ENCODE measurements at places on chromosomes 5 and 9.

GRCh38 chr5:74422671-74423070 lies 217.9 kb downstream of the ENC1 start:
- DNase-seq = no peak

DNA sequence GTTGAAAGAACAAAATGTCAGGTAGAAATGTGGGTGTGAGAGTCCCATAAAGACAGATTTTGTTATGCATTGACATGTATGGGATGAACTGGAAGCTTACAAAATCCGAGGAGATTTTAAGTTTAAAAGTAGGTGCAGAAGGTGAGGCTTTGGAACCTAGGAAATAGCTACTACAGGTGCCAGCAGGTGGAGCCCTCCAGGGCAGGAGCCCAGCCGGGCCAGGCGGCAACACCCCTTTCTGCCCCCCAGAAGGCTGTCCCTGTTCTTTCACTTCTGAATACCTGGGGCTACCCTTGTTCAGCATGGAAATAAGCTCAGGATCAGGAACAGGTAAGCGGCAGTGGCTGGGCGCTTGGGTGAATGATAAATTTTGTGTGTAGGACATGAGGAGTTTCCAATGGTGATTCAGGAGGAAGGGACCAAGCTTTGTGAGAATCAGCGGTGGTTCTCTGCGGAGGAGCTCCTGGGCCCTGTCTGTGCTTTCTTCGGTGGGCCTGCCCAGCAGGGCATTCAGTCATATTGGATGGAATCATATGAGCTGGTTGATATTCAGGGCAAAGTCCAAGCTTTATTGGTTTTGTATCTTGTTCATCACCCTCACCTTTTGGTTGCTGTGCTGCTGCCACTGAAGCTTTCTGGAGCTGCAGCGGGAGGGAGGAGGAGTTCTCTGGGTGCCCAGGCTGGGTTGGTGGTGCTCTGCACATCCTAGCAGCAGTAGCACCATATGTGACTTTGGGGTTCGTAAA lies 12.3 kb downstream of the PCBD2 start:
- DNase-seq = no peak

DNA sequence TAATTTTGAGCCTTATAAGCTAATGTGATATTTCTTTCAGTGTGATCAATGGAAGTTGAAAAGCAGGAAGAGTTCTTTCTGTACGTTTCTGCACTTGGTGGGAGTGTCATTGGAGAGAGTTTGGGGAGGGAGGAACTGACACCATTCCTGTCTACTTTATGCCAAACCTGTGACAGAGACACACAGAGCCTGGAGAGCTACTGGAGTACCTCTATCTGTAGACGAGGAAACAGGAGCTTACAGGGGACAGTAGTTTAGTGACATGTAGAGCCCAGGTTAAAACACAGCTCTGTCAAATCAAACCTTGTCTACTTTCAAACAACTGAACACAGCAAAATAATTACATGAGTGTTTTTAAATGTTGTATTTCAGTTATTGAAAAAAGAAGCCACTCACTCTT lies 103.6 kb downstream of the PDE4D start:
- DNase-seq = no peak

DNA sequence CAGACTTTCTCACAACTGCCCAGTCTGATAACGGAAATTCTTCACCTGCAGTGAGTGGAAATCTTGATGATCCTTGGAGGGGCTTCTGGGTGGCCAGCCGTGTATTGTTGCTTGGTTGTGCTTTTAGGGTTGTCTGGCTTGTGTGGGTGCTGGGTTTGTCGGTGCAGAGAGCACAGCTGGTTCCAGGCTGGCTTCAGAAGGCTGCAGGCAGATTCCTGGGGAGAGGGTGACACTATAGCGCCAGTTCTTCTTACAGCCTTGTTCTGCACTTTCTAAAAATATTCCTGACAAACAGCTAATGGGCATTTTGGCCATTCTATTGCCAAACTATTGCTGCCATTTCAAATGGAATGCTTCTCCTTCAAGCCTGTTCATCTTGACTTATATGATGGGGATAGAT lies 99.3 kb downstream of the PDZD2 start:
- DNase-seq = no peak

GRCh38 chr5:52893863-52894262 lies 95.3 kb upstream of the ITGA2 start:
- DNase-seq = no peak

DNA sequence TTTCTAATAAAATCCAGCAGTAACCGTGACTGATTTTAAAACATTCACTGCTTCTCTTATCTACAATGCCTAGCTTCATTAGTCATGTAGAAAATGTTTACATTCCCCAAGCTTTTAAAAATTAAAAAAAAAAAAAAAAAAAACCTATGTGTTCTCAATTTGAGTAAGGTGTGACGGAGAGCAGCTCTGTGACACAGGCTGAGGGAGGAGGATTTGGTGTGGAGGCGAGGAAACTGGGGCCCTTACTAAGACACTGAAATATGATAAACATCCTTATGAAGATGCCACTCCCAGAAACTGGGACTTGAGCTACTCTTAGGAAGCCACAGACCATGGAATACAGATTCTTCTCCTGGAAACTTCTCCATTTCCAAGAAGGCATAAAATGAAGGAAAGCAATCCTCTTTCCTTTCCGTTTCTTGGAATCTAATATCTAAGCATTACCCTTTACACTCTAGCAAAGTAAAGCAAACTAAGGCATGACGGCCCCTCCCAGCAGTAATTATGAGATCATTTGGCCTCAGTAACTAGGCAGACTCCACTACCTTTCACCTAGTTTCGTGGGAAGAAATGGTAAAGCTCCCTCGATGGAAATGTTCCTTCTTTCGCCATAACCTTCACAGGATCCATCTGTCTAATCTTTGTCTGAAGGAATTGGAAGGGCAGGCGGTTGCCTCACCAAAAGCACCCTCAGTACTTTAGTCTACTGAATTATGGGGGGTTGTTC lies 23.5 kb downstream of the GRAMD2B start:
- peak; percentile 18 for DNase-seq

DNA sequence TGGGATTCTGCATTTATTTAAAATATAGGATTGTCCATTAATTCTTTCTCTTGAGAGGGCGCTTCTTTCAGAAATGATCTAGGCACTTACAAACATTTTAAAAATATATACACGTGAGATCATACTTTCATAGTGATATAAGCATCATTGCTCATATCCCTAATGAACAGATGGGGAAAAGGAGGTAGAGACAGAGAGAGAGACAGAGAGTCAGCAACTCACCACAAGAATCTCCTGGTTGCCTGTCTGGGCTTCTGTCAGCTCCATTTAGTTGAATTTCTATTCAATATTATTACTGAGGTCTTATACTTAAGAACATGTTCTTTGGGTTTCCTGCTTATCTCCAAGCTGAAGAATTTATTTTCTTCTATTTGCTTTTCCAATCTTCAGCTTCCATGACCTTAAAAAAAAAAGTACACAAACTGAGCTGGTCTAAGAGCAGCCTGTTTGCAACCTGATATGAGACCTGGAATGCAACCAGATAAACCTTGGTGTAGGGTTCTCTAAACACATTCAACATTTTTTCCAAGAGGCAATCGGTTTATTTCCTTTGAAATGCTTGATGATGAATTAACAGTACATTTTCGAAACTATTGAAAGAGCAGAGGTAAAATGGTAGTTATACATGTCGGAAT lies 51.6 kb upstream of the LIFR start:
- no peak for DNase-seq

- DNase-seq = no peak
Observed at GRCh38 chr9:107180206-107180605, 102.9 kb upstream of the RAD23B start.

- DNase-seq = peak; percentile 85
Observed at GRCh38 chr9:136545965-136546696, at the start of gene NOTCH1. Gene NOTCH1 (minus strand): TSS chr9:136546048. CDS start chr9:136545786, 262 bp downstream.

DNA sequence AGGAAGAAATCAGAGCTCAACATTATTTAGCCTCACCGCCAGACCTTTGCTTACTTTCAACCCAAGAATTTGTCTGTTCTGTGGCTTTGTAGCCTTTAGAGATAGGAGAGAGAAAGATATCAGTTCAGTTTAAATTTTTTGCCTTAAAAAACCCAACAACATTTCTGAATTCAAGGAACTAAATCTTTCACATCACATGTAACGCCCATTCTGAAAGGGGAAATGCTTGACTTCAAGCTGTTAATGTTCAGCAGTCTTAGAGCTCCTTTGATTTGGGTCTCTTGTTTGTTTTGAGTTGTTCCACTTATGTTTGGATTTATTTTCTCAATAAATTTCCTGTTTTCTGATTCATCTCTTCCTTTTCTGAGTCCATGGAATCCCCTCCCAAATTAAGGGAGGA lies 294.5 kb downstream of the ARHGAP26 start:
- no peak for DNase-seq

GRCh38 chr9:135156525-135157510 lies 69.3 kb downstream of the OLFM1 start:
- DNase-seq = no peak

- no peak for DNase-seq
Observed at GRCh38 chr5:168833383-168833782, 254.2 kb upstream of the PANK3 start.

- no peak for DNase-seq
Observed at GRCh38 chr9:72132052-72132451, 17.2 kb upstream of the GDA start.

DNA sequence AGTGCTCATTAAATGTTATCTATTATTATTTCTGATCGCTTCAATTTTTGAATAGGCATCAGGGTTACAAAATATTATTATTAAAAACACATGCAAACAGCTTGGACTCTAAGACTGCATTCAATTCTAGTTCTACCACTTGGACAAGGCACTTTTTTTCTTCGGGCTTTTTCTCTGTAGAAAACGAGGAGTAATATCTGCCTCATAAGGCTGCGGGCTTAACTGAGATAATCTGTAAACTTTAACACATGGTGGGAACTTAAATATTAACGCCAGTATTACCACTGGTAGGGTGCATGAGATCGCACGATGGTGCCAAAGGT lies 511 bp upstream of the SPDL1 start:
- no peak for DNase-seq

DNA sequence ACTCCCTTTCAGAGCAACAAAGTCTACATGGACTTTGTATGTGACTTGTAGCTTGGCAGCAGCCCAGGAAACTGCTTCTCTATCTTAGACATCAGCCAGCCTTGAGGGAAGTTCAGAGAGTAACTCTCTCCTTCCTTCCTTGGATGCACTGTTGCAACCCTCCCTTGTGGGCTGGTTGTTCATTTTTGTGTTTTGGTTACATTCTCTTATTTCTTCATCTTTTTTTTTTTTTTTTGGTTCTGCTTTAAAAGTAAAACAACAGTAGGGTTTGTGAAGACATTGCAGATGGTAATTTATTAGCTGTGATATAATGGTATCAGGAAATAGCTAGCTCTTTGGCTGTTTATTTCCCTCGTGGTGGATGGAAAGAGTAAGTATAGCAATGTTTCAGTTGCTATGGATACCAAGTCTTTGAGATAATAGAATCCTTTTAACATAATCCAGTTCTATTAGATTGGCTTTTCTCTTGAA lies 97.9 kb upstream of the MAMDC2 start:
- no peak for DNase-seq

- no peak for DNase-seq
Observed at GRCh38 chr9:94145640-94146039, 61.4 kb downstream of the PTPDC1 start.

DNA sequence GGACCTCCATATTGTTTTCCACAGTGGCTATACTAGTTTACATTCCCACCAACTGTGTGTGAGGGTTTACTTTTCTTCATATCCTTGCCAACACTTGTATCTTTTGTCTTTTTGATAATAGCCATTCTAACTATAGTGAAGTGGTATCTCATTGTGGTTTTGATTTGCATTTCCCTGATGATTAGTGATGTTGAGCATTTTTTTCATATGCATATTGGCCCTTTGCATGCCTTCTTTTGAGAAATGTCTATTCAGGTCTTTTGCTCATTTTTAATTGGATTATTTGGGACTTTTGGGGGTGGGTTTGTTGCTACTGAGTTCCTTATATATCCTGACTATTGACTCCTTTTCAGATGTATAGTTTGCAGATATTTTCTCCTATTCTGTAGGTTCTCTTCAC lies 44.4 kb downstream of the FEM1C start:
- DNase-seq = no peak

DNA sequence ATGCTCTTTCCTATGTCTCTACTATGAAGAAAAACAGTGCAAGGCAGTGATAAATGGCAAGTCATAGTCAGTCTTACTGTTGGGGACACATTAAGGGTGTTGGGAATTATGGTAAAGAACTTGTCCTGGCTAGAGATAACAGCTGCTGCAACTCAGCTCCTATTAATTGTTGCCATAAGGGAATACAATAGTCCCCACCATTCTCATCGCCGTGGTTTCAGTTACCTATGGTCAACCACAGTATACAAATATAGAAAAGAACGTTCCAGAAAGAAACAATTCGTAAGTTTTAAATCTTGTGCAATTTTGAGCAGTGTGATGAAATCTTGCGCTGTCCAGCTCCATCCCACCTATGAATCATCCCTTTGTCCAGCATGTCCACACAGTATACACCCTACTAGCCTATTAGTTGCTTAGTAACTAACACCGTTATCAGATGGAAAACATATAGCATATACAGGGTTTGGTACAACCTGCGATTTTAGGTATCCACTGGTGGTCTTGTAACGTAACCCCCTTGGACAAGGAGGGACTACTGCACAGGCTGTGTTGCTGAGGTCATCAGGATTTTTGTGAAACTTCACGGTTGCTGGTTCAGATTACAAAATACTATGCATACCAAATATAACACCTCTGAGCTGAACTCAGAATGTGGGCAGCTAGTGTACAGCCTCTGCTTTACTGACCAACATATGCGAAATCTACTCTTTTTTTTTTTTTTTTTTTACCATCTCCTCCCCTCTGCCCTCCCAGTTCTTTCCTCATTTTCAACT lies 53.5 kb downstream of the ZFR start:
- no peak for DNase-seq

GRCh38 chr9:96505316-96505991 lies 55.5 kb downstream of the HABP4 start:
- no peak for DNase-seq

- DNase-seq = no peak
Observed at GRCh38 chr9:88767504-88767790, 223.8 kb upstream of the S1PR3 start.

DNA sequence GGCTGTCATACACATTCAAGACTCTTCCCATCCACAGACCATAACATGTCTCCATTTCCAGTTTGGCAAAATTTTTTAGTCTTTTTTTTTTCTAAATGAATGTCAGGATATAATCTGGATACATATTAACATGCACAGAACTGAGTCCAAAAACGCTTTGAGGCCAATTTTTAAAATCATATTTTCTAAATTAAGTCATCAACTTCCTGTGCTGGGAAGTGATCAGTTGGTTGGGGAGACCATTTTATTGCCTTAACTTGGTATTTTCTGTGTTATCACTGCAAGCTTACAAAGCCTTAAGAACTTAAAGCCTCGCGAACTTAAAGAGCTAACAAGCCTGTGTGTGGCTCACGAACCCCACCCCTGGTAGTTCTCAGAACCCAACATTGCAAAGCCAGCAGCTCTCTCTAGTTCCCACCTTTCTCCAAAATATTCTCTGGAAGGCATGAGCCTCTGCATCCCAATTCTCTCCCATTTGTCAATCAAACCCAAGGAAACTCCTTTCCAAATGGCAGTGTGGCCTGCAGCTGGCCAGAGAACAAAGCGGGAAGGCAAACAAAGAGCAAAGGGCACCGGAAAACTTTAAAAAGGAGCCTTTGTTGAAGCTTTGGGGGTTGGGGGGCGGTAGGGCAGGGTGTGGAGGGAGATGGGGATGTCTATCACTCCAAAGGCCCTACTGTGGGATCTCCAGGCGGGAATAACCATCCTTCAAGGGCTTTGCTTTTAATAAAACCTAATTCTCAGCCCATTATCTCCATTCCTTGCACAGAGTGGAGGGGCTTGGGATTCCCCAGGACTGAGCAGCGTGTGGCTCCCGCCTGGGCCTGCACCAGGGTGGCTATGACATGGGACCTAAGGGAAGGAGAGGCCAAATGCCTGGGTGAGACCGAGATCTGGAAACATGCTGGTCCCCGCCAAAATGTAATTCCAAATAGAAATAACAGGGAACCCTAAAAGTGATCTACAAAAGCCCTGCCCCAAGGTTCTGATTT lies 65.0 kb downstream of the ROR2 start:
- DNase-seq = no peak
